ENCODE measurements at places on chromosomes 2 and 18.
A peak's percentile ranks its signal among the peaks of the same experiment; 100 is the strongest.

DNA sequence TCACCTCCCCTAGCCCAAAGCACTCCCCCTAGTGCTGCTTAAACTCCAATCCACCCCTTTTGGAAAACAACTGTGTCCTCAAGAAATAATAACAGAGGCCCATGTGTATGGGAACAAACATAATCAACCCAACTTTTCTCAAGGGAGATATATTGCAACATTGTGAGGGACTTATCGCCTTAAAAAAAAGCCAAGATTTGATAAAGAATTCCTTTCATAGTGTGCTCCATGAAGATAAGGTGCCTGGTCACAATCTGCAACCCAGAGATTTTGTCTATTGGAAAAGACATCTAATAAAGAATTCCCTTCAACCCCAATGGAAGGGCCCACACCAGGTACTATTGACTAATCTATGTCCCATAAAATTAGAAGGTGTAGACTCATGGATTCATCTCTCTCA lies 4.5 kb upstream of the RBFA start:
- no peak for DNase-seq

DNA sequence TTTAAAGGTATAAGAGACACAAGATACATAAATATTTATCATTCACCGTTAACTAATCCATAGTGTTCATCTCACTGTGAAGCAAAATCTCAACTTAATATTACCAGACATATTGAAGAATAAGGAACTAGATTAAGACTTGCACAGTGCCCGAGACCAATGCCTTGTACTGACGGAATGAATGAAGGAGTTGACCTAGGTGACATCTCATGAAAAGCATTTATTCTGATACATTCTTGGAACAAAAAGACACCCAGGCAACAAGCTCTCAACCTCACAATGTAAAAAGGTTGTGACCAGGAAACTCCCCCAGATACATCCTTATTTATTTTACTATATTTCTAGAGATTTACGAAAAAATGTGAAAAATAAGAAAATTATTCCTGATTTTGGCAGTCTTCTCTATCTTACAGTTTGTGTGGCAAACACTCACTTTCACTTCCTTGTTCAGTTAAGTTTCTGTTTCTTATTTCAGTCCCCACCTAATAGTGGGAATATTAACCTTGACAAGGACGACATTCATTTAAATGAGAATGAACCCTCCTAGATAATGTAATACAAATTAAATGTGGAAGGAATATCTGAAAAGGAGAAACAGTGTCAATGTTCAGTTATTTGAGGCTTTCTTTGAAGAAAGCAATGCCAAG lies 28.4 kb downstream of the M1AP start:
- DNase-seq: no peak

GRCh38 chr2:195995499-195995898 lies 73.1 kb downstream of the DNAH7 start:
- no peak for DNase-seq

DNA sequence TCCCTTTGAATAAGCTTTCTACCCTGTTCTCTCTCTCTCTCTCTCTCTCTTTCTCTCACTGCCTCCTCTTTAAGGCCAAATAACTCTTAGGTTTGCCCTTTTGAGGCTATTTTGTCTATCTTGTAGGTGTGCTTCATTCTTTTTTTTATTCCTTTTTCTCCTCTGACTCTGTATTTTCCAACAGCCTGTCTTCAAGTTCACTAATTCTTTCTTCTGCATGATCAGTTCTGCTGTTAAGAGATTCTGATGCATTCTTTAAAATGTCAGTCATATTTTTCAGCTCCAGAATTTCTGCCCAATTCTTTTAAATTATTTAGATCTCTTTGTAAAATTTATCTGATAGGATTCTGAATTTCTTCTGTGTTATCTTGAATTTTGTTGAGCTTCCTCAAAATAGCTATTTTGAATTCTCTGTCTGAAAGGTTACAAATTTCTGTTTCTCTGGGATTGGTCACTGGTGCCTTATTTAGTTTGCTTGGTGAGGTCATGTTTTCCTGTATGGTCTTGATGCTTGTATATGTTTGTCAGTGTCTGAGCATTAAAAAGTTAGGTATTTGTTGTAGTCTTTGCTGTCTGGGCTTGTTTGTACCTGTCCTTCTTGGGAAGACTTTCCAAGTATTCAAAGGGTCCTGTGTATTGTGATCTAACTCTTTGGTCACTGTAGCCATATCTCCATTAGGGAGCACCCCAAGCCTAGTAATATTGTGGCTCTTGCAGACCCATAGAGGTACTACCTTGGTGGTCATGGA lies 35.4 kb upstream of the DYNC1I2 start:
- no peak for DNase-seq

DNA sequence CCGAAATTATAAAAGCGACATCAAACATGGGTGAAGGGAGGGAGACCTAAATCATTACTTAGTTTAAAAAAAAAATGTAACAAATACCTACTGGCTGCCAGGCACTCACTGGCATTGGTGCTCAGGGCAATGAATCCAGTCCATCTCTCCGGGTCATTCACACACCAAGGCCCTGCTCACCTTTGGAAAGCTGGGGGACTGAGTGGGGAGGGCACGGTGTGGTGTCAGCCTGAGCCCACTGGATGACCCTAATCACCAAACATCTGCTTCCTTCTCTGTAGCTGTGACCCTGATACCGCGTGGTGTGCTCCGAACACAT lies 336 bp upstream of the DDX1 start:
- DNase-seq: no peak

GRCh38 chr2:207255565-207256470 lies 90.1 kb upstream of the KLF7 start:
- no peak for DNase-seq

DNA sequence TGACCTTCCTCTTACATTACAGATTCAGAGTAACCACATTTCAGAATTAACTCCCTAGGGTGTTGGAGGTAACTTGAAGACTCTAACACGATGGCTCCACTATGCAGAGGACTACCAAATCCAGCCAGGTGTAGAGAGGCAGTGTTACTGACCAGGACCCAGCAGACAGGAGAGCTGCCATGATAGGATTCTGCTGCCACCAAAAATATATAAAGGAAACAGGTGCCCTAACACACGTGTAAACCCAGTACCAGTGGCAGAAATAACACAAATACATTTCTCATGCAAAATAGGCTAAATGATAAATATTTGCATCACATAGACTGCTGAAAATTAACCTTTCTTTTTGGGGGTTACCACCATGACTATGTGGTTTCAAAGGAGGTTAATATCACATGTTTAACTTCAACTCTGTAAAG lies 7.0 kb downstream of the ZBTB14 start:
- DNase-seq: no peak

DNA sequence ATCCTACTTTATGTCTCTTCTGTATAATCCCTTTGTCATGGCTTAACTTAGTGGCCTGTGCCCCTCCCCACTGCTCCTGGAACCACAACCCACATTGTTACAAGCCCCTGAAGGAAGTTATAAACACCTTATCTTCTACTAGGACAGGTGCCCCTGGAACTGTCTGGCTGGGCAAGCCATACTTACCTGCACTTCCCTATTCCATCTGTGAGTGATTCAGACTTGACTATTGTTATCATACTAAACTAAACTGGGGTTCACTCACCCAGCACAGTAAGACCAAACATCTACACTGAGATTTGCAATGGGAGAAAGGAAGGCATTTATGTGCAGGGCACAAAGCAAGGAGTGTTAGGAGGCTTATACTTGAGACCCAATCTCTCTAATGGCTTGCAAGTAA lies 3.7 kb upstream of the UGT1A6 start:
- no peak for DNase-seq

DNA sequence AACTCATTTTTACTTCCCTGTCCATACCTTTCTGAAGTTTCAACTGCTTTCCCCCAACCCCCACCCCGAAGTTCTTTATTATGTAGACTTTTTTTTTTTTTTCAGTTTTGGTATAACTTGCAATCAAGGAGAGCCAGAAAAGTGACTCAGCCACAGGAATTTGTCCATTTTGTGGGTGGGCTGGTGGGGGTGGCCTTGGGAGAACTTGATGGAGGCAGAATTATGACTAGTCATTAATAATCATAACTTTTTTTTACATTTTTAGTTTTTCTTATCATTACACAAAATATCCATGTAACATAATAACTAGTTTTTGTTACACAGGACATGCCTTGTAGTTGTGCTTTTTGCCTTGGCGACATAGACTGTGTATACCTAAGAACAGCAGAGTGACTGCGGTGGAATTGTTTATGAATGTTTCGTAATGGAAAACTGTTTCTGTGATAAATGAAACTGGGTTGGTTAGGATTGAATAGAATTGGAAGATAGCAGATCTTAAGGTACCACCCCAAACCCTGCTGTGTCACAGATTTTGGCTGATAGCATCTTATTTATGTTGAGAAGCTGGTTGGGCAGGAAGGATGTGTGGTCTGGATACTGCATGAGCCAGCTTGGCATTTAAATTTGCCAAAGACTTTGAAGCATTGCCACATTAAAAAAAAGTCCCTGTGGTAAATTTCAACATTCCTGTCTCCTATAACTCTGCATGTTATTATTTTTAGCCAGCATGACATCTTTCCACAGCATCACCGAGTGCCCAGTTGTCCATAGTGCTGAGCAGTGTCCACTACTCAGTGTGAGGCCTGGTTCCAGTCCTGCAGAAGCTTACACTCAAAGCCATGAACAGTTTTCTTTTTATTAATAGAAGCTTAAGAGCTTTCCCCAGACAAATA lies 30.7 kb downstream of the LYPD6B start:
- DNase-seq: no peak

- DNase-seq: peak; percentile 28
Observed at GRCh38 chr2:3377279-3377611, 373 bp downstream of the EIPR1 start.

GRCh38 chr18:30342675-30343074 lies 699.9 kb downstream of the DSC3 start:
- no peak for DNase-seq

- no peak for DNase-seq
Observed at GRCh38 chr2:114128725-114129124, 238.8 kb downstream of the ACTR3 start.

DNA sequence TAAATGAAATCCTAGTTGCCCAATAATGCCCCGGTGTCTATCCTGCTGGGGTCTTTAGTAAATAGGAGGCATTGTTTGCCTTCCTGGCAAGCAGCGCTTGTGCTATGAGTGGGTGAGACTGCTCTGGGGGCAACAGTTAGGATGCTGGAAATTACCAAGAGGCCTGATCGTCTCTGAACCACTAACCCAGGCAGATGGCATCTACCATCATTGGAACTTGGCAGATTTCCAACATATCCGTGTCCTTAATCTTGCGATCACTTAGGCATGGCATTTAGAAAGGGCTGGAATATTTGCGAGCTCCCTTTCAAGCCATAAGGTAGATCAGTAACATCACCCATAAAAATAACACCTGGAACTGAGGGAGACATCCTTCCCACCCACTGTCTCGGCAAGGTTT lies 18.8 kb upstream of the SH3RF3 start:
- no peak for DNase-seq

- no peak for DNase-seq
Observed at GRCh38 chr2:9230881-9231280, 24.3 kb downstream of the ASAP2 start.

- no peak for DNase-seq
Observed at GRCh38 chr2:168912901-168913369, 11.8 kb downstream of the G6PC2 start.

DNA sequence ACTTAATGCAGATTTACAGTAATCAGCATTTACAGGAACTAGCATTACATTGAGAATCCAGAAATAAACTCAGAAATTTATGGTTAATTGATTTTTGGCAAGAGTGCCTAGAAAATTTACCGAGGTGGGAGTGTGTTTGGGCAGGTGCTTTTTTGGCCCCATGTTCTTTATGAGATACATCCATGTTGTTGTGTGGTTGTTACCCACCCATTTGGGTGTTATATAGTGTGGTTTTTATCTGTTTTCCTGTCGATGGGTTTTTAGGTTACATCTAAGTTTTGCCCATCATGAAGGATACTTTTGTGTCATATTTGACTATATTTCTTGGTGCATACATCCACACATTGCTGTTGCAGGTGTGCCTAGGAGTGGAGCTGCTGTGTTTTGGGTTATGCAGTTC lies 82.0 kb downstream of the ATP9B start:
- DNase-seq: no peak

- no peak for DNase-seq
Observed at GRCh38 chr2:191166111-191166755, 15.4 kb upstream of the STAT4 start.

DNA sequence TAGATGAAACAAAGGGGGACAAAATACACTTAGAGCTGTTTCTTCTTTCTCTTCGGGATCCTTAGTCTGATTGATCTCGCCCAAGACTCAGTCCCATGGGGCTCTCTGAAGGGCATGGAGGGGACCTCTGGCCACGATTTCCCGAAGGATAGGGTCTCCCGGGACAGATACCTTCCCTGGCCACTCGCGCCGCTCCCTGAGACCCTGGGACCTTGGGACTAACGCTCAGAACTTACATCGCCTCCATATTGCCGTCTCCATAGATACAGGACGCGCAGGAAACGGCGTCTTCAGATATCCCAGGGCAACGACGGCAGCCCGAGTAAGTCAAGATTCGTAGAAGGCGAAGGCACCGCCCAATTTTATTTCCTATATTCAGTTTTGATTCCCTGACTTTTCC lies at the start of gene CFAP65:
TSS of gene CFAP65 (minus strand) at position 265 of the 400 bp plus-strand sequence. CDS start 2,468 bp downstream, outside the sequence.
- DNase-seq: no peak

GRCh38 chr2:64998658-64999061 lies 9.5 kb downstream of the SLC1A4 start:
- no peak for DNase-seq

DNA sequence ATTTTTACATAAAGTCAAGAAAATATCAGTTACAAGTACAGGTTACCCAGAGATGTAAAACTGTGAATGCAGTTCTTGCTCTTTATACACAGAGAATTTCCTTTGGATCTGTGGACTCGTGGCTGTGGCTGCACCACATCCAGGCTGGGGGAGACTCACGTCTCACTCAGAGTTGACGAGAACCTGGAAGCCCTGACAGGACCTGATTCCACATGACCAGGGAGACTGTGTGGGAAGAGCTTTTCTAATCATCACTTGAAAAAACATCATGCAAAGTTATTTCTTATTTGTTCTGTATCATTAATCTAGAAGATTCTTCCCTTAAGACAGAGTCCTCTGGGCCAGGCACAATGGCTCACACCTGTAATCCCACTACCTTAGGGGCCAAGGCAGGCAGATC lies 1159.0 kb downstream of the RPIA start:
- DNase-seq: no peak

DNA sequence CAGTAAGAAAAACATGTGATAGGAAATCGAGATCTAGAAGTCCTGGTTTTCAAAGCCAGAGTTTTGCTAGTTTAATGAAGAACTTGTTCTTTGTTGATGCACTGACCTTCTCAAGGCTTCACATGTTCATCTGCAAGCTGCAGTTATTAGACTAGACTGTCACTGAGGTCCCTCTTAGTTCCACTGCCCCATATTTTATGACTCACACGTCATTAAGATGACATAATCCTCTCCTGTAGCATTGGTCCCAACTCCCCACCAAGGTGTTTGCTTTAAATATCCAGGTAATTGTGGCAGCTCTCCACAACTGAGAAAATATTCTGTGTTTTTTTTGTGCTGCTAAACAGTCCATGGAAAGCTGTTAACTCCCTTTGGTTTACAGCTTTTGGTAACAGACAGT lies 149.7 kb downstream of the MREG start:
- DNase-seq: no peak

Data from activated T-cell treated with anti-CD3 and anti-CD28 coated beads for 48 hours (primary cell).